ENCODE measurements at places on chromosomes 11 and 22.
A peak's percentile ranks its signal among the peaks of the same experiment; 100 is the strongest.

DNA sequence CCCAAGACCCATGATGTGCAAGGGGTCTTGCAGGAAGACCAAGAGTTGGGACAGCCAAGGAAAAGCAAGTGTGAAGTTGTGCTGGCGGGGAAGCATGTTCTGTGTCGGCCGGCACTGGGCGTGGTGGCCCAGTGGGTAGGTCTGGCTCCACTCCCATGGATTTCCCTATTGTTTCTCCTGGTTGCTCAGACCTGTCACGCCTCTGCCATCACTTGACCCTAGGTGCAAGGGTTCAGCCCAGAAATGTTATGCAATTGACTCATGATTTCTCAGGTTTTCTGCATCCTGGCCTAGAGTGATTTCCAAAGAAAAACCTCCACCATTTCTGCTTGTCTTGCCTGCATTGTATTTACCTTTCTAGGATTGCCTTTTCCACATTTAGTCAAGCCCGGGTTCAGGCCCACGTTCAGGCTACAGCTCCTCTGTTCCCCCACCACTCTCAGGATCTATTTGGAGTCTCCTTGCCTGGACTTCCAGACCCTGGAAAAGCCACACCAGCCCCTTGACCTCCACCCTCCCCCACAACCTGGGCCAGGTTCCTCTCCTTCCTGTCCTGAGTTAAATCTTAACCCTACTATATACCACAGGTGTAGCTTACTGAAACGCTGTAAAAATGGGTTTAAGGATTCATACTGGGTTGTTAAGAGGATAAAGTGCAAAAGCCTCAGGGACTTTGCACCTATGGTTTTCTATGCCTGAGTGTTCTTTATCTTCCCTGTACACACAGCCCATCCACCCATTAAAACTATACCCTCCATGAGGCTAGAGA is 17.5 kb upstream of the FOLR1 start:
- DNase-seq: no peak

DNA sequence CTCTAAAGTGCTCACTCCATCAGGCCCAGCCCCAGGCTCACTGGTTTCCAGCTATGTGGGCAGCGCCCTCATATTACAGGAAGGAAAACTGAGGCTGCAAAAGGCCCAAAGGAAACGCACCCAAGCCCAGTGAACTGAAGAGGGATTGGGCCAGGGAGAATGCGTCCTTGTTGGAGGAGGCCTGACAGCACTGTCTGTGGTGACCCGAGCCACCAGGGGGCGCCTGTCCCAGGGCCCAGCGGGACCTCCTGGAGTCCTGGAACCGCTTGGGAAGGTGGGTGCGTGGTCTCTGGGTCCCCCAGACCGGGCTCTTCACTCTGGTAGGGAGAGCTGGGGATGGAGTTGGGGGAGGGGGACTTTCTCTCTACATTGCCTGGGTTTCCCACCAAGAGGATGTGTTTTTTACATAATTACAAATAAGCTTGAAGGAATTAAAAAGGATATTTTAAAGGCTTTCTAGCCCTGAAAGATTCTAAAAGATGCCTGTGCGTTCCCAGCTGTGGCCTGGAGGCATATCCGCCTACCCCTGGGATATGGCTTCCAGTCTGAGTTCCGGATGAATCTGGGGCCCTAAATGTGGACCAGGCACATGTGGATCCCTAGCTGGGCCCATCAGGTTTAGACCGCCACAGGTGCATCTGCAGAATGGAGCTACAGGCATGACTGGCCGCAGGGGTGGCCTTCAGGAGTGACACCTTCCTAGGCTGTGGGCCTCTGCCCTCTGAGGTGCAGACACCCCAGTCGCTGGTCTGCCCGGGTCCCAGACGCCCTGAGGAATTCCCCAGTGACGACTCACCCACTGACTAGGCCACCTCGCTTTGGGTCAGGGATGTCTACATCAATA is 4.2 kb downstream of the SPI1 start:
- DNase-seq: peak; percentile 66

DNA sequence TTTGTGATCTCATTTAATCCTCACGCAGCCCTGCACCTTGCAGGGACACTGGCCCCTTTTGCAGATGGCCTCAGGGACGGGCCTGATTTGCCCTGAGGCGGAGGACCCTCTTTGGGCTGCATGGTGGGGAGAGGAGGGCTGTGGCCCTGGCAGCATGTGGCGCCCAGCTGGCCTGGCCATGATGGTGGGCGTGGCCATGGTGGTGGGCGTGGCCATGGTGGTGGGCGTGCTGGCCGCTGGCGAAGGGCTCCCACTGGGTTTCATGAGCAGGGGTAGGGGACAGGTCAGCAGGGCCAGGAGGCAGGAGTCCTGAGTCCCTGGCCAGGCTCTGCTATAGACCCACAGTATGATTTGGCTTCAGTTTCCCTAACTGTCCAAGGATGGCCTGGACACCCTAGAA is 13.1 kb downstream of the WNT11 start:
- no peak for DNase-seq

DNA sequence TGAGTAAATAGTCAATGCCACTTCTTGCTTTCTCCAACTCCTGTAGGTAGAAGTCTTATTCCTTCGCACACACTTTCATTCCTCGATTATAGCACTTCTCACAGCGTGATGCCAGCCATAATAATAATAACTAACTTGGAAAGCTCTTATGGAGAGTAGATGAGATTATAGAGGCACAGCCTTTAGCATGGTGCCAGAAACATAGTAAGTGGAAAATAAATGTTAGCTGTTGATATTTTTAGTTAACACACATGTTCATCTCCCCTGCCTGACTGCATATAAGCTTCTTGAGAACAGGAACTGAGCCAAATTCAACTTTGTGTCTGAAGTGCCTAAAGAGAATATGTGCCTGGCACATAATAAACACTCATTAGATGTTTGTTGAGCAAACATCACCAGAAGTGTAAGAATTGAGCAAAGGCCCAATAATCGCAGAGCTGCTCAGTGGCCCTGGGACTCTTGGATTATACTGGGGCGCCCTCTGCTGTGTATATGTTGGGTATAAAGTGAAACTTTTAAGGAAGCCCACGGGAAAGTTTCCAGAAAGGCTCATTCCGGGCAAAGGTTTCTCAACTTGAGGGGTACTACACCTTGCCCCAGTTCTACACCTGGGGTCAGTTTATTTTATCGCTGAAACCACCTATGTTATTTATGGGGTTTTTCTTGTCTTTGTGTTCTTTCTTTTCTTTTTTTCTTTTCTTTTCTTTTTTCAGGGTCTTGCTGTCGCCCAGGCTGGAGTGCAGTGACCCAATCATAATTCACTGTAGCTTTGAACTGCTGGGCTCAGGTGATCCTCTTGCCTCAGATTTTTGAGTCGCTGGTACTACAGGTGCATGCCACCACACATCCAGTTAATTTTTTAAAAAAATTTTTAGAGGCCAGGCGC is 22.3 kb downstream of the SLN start:
- DNase-seq: no peak

GRCh38 chr22:45975164-45976161 is 1.5 kb downstream of the WNT7B start:
- no peak for DNase-seq

- DNase-seq: no peak
These were observed 2.4 kb downstream of the FADS1 start for GRCh38 chr11:61814247-61814957.

DNA sequence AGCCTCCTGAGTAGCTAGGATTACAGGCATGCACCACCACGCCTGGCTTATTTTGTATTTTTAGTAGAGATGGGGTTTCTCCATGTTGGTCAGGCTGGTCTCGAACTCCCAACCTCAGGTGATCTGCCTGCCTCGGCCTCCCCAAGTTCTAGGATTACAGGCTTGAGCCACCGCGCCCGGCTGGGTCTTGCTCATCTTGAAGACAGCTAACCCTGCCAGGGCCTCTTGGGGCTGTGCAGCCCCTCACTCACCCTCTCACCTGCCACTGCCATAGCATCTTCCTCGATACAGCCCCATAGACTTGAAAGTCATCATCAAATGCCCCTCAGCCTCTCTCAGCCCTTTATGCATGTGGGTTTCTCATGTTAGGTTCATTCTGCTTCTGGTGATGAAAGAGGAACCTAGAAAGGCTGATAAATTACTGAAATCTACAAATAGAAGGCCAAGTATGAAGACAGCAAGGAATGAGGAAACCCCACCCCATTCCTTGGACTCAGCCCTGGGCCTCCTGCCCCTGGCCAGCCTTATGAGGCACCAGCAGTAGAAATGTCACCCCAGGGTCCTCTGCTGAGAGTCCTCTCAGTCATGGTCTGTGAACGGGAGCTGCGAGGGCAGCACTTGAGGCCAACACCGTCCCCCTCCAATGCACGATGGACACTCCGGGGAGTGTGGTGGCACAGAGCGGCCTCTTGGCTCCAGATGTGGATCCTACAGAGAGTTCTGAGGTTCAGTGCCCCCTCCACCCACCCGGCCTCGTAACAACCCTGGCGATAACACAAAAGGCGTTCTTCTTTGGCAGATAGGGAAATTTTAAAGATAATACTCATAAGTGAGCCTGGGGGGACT is 24.8 kb downstream of the SCGB1A1 start:
- DNase-seq: no peak

DNA sequence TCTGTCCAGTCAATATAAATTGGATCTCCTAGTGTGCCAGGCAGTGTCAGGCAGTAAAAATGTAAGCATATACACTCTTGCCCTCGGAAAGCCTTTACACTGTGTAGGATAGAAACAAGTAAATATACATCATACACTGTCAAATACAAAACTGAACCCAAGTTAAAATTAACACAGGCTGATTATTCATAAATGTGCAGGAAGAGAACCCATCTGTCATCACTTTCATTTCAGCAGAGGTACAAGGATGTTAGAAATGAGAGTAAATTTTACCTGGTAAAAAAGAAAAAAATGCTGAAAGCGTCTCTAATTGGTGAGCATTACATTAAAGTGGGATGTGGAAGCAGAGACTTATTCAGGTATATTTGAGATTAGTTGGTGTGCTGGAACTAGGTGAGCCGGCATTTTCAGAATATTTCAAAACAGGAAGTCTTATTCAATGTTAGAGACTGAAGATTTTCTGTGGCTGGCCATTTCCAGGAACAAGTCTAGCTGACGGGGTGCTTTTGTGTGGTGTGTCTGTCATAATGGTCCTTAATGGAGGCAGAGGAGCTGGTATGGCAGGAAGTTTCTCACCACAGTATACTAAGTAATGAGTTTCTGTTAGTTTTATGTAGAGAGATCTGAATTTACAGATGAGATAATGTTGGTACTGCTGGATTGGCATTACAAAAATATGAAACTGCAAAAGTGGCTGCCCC is 192.6 kb downstream of the CASP12 start:
- peak; percentile 35 for DNase-seq

DNA sequence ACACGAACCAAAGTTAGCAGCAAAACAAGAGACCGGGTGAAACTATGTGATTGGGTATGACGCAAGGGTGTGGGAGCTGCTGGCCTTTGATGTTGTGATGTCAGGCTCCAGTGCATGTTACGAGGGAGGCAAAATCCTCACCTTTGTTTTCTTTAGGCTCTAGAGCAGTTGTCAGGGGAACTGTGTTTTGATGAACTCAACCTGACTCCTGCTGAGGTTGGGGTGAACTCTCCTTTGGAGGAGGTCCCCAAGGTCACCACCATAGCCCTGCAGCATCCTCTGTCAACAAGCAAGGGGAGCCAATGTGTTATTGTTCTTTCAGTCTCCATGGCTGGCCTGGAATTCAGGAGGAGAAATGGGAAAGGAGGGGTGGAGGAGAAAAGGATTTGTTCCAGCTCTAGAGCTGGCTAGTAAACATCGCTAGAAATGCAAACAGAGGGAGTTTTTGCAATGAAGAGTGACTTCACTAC is 33.8 kb downstream of the RASSF10 start:
- DNase-seq: no peak

DNA sequence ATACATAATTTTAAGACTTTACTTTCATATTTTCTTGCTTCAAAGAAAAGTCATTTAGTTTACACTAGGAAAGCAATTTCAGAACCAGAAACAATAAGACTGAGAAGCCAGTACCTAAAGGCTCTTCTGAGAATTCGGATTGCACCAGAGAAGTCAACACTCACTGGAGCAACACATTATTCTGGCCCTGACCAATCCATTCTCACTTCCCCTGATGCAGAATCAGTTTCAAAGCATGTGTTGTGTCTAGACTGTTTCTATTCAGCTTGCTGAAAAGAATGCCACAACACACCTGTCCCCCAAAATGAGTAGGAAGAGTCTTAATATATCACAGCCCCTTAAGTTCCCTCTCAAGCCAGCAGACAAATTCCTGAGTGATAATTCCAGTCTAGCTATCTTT is 1074.3 kb upstream of the TENM4 start:
- no peak for DNase-seq

- no peak for DNase-seq
These were observed 57.6 kb downstream of the TNRC6B start for GRCh38 chr22:40235308-40235707.

GRCh38 chr22:11066458-11067285 is 4461.3 kb upstream of the OR11H1 start:
- DNase-seq: no peak

DNA sequence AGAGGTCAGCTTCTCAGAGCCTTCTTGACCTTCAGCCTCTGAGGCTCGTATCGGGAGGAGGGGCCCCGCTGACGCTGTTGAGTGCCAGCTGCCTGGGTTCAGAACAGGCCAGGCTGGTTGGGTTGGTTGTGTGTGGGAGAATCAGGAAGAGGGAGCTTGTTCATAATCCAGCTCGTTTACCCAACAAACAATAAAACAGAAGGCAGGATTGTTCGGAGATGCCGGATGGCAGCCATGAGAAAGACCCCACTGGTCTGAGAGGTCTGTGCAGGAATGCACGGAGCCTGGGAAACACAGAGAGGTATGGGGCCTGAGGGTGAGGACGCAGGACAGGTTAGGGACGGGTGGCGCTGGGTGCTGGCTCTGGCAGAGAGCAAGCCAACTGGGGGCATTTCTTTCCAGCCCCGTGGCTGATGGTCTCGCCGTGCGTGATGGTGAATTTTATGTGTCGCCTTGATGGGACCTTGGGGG is 31.6 kb upstream of the SHANK2 start:
- no peak for DNase-seq

DNA sequence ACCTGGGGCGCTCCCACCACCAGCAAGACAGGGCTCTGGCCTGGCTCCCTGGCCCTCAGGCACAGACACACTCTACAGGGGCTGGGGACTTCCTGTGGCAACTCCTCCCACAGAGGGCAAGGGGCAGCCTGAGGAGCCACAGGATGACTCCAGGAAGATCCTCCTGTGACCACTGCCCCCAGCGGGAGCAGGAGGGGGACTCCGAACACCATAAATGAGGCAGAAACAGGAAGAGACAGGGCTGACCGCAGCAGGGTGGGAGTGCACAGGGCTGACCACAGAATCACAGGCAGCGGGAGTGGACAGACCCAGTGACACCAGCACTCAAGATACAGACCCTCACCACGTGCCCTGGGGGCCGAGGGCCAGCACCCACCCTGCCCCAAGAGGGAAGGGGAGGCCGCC is 10.8 kb downstream of the ARAP1 start:
- no peak for DNase-seq

Data from stimulated activated CD8-positive, alpha-beta memory T cell treated with anti-CD3 and anti-CD28 coated beads, Interleukin-12 subunit alpha, Interleukin-12 subunit beta, amount 100 ng/mL, for 4 hours (primary cell).